ENCODE measurements at places on chromosomes 5 and 9.

GRCh38 chr9:69265891-69266290, 59.1 kb upstream of the ENTREP1 start:
- DNase-seq, result no peak

DNA sequence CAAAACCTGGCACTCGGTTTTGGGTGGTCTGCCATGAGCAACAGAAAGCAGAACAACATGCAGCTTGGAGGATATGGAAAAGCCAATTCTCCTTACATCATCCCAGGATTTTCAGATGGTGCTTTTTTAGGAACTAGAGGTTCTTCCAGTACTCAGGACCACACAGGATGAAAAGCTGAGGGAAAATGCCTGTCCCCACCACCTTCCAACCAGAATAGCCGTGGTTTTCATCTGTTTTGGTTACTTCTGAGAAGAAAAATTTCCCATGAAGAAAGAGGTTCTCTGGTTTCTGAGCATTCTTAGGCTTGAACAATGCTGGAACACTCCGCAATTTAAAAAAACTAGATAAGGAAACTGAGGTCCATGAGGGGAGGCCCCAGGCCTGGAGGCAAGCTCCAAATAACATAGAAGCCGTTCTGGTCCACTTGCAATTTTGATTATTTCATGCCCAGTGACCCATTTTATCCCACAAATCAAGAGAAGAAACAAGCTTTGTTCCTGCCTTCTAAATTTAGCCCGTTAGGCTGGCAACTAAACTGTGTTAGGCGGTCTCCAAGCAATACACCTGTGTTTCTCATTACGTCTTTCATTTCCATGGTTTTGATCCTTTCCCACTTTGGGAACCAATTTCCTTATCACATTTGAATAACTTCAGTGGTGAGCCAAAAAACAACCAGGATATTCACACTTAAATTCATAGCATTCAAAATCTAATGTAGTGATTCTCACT, 79.2 kb upstream of the SPIN1 start:
- no peak for DNase-seq

GRCh38 chr9:124187311-124187710, 70.4 kb upstream of the NEK6 start:
- DNase-seq, result no peak

DNA sequence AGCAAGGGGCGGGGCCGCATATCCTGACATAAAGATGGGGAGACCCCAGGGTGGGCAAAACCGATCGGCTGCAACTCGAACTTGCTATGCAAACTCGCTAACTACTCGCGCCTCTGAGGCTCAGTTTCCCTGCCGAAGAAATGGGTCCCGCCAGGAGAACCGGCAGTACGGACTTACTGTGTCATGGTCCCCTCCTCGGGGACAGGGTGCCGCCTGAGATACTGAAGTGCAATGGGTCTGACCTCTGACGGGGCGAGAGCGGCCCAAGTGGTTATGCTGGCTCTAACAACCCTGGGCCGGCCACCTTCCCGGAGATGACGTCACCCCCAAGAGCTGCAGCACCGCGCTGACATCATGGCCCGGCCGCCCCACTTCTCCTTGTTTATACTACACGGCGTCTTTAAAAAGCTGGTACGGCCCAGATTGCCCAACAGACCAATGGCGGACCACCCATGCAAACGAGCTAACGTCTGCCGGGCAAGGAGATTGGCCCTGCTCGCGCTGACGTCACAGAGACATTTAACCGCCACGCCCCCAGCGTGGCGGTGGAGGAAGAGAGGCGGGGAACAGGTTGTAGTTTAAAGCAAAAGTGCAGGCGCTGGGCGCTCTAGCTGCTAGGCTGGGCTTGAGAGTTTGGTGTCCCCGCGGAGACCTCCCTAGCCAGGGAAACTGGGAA, 490 bp upstream of the RNF44 start:
- DNase-seq, result peak; percentile 99

- DNase-seq, result no peak
Measured at GRCh38 chr9:652914-653313, 188.6 kb upstream of the DMRT1 start.

DNA sequence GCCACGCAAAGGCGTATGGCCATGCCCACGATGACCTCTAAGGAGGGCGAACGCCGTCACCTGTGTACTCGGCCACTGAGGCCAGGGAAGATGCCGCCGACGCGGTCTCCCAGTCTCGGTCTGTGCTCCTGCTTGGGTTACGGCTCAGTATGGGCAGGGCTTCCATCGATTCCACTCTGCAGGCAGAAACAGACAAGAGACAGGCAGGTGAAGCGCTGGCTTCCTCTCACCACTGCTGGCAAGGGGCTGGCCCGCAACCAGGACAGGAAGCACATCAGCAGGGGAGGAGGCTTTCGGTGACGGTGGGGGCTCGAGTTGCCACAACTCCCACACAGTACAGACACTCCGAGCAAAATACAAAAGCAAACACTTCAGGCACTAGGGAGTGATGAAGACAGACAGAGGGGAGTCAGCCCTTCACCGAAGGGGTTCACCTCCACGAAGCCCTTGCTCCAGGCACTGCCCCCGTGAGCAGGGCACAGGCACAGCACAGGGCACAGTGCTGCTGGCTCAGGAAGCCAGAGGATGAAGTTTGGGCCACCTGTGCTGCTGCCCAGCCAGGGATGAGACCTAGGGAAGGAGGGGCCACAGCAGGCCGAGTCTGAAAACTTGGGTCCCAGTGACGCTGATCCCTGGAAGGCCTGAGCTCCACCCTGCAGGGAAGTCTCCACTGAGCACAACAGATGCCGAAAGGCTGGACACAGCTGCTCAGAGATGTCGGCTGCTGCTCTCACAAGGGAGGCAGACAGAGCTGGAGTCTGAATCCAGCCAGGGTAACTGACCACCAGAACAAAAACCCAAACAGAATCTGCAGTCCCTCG, 91.3 kb downstream of the CAMSAP1 start:
- DNase-seq, result no peak

DNA sequence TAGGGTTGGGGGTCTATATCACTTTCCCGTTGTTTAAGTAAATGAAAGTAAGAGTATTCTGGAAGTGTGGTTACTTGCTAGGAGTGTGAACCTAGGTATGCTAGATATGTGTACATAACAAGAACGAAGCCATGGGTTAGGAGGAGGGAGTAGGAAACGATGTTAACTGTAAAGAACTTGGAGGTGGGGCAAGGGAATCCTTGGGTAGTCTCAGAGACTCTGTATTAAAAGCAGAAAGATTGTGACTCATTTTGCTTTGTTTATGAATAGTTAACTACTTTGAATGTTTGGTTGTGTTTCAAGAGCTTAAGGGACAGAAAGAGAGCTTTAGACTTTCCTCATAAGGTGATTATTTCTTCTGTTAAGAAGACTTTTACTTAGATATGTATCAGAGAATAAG, 59.9 kb downstream of the TMEM252 start:
- DNase-seq, result no peak

GRCh38 chr9:104971511-104971910, 43.6 kb upstream of the ABCA1 start:
- no peak for DNase-seq

GRCh38 chr5:10761933-10762775, 1.1 kb upstream of the DAP start:
- no peak for DNase-seq

GRCh38 chr9:113501852-113502251, 38.3 kb downstream of the RGS3 start:
- DNase-seq, result no peak

- DNase-seq, result peak; percentile 99
Measured at GRCh38 chr5:75037106-75037505, 15.3 kb downstream of the GCNT4 start.

DNA sequence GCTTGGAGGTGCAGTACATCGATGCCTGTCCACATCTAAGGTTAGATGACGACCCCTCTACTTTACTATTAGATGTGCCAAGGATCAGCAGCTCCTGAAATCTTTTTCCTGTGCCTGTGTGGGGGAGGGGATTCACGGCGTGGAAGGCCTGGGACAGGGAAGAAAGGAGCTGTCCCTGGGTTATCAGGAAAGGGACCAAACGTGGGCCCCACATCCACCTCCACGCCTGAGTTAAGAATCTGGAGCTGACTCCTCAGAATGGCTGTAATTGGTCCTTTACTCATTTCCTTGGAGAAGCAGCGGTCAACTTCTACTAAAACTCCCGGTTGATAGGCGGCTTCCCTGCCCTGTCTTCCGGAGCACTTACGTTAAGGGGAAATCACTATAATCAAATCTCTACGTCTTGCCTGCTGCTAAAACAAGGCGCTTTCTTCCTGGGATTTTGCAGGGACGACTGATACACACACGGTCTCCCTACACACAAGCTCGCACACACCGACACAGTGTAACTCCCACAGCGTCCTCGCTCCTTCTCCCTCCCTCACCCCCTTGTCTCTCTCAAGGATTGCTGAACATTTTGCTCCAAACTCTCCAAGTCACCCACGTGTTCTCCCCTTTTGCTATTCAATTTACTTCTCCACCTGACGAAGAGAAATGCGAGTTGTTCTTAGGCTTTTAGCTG, 1.4 kb downstream of the PDE4D start:
- DNase-seq, result no peak

GRCh38 chr5:142904416-142904815, 134.2 kb downstream of the ARHGAP26 start:
- peak; percentile 84 for DNase-seq

DNA sequence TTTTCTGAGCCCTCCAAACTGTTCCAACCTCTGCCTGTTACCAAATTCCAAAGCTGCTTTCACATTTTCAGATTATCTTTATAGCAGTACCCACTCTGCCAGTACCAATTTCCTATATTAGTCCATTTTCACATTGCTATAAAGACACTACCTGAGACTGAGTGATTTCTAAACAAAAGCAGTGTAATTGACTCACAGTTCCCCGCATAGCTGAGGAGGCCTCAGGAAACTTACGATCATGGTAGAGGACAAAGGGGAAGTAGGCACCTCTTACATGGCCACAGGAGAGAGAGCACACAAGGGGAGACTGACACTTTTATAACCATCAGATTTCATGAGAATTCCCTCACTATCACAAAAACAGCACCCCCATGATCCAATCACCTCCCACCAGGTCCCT, 105.0 kb downstream of the DTWD2 start:
- no peak for DNase-seq

- DNase-seq, result no peak
Measured at GRCh38 chr5:166356096-166356495, 1935.3 kb upstream of the WWC1 start.

DNA sequence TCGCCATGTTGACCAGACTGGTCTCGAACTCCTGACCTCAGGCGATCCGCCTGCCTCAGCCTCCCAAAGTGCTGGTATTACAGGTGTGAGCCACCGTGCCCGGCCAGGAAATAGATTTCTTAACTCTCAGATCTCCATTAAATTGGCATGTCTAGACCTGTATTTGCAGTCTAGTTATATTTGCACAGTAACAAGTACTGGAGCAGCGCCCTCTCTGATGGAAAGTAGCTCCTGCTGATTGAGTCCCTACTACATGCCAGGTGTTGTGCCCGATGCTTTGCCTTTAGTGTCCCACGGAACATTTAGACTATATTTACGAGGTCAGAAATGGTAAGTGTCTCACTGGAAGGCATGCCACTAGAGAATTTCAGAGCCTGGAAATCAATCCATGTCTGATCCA, 15.8 kb upstream of the TMED9 start:
- DNase-seq, result peak; percentile 12

GRCh38 chr5:133299021-133299420, 247.2 kb downstream of the HSPA4 start:
- DNase-seq, result no peak
